ENCODE measurements at places on chromosomes 7 and 10.

DNA sequence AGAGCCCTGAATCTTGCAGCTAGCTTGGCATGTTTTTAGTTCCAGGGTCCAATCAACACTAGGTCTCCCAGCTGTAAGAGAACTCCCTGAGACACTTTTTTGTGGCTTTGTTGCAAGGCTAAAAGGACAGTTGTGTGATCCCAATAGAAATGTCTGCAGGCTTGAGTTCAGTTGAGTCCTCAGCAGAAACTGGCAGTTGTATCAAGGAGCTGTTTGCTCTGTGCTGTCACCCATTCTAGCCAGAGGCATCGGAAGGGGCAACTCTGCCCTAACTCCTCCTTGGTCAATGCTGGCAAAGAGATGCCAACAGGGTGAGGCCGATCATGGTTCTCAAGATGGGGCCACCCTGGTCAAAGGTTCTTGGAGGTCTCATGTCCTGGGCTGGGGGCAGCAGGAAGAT is 224.1 kb downstream of the BUB3 start:
- no peak for DNase-seq

DNA sequence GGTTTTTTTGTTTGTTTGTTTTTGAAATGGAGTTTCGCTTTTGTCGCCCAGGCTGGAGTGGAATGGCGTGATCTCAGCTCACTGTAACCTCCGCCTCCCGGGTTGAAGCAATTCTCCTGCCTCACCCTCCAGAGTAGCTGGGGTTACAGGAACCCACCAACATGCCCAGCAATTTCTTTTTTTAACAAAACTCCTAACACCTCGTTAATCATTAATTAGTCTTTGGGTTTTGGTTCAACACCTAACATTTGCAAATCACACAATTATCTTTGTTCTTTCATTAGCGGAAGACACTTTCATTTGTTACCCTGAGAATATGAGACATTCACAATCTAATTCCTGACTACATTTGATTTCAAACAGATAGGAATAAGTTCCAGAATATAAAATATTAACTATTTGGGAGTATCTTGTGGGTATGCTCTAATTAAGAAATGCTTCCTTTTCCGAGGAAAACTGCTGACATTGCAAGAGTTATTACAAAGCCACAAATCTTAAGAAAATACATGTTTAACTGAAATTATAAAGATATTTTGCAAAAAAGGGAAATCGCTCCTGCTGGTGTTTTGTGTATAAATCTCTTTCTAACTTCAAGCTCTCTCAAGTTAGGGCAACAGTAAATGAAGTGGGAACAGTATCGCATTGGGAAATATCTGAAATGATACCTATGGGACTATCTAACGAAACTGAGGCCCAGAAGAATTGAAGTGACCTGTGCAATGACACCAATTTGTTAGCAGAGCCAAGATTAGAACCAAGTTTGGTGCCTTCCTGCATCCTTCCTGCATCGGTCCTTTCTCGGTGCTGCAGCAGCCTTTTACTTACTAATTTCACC is 1.2 kb upstream of the LSM8 start:
- no peak for DNase-seq

- peak; percentile 54 for DNase-seq
Measured at GRCh38 chr10:69045441-69046300, 42.2 kb upstream of the SRGN start.

DNA sequence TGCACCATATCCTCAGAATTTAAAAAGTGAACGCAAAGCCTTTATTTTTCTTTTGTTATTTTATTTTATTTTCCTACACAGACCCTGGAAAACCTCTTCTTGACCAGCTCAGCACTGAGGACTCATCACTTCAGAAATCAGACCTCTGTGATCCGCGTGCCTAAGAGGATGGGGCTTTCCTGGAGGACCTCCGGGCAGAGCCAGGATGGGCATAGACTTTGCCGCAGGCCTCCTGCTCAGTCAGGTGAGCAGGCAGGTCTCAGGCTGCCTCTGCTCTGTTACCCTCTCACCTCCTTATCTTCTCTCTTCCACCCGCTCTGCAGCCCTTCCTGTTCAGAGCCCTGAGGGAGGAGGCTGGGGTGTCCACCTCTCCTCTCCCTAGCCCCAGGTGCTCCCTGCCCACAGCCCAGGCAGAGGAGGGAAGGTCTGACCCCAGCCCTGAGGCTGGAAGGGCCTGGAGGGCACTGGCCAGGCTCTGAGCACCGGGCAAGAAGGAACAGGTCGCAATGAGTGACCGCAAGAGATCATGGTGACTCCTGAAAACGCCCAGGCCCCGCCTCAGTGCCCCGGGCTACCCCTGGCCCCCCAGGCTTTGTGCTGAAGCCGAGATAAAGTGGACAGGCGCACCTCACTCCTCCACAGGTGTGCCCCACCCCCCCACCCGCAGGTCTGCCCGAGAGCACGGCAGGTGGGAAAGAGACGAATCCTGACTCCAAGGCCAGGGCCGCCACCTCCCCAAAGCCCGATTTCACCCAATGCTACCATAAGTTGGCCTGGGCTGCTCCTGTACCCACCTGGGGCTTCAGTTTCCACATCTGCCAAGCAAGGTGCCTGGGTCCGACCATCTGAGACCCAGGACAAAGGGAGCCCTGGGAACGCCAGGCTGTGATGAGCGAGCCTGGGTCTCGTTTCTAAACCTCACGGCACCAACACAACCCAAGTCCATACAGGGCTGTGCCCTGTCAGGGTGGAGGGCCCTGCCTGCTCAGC is 2.8 kb downstream of the CALML5 start:
- DNase-seq, result no peak

- DNase-seq, result no peak
Measured at GRCh38 chr10:5563991-5564536, 39.3 kb downstream of the CALML3 start.

GRCh38 chr7:146805082-146805481 is 688.5 kb downstream of the CNTNAP2 start:
- no peak for DNase-seq
